Dorsolateral prefrontal cortex (tissue), 122 donors: ENCODE measurements at places on chromosomes 13 and 19. TPM values are rescaled to one million over a fixed set of nuclear protein-coding genes. Genes with fewer than 3 reads are reported as not detected.

Gene IGFL2
- total RNA-seq = 2.5 TPM

Gene SMIM44
- not detected for total RNA-seq

Gene ZNF546
- total RNA-seq = 8.0 TPM

Gene ZNF791
- 31.2 TPM for total RNA-seq

Gene PNMA8B
- total RNA-seq = 89.8 TPM

Gene LIM2
- not detected for total RNA-seq

Gene FPR3
- 0.42 TPM for total RNA-seq

Gene ISYNA1
- 36.8 TPM for total RNA-seq

Gene C13orf42
- total RNA-seq = not detected

Gene ZIK1
- 8.3 TPM for total RNA-seq

Gene GRIK5
- total RNA-seq = 68.5 TPM

Gene LILRB3
- 1.6 TPM for total RNA-seq

Gene C3
- total RNA-seq = 418 TPM

Gene DCT
- total RNA-seq = 3.7 TPM

Gene ZNF723
- total RNA-seq = not detected

Gene BEST2
- total RNA-seq = 0.32 TPM

Gene ZNF578
- total RNA-seq = 3.2 TPM

Gene ATP8B3
- 0.48 TPM for total RNA-seq

Gene SOHLH2
- total RNA-seq = 0.53 TPM

Gene FFAR3
- 0.96 TPM for total RNA-seq

Gene SELENOW
- total RNA-seq = 632 TPM

Gene GRIN3B
- total RNA-seq = not detected

Gene GIPC3
- 1.6 TPM for total RNA-seq

Gene TMEM38A
- total RNA-seq = 23.8 TPM

Gene ZNF320
- 33.4 TPM for total RNA-seq

Gene PALM
- 220 TPM for total RNA-seq

Gene NUP58
- total RNA-seq = 57.5 TPM
